ENCODE measurements at places on chromosomes 6 and 20. TPM values are rescaled to one million over a fixed set of nuclear protein-coding genes. Genes with fewer than 3 reads are reported as not detected.

Gene DAAM2
- total RNA-seq: not detected

Gene PROCR
- total RNA-seq: 0.50 TPM

Gene ARMH2
- total RNA-seq: 2.3 TPM

Gene RAB44
- total RNA-seq: 0.15 TPM

Gene MBOAT1
- total RNA-seq: 30.6 TPM

Gene HDGFL1
- total RNA-seq: not detected

Gene CRYBG1
- total RNA-seq: 41.1 TPM

Gene TMEM239
- not detected for total RNA-seq

Gene FLOT1
- 213 TPM for total RNA-seq

Gene SRSF3
- total RNA-seq: 441 TPM

Gene FAM209A
- 2.7 TPM for total RNA-seq

Gene BMP2
- total RNA-seq: not detected

Gene DNAH8
- total RNA-seq: 0.07 TPM

Gene BMP5
- not detected for total RNA-seq

Gene FAM217B
- total RNA-seq: 33.7 TPM

Gene OGFR
- total RNA-seq: 84.9 TPM

Gene TCF21
- not detected for total RNA-seq

Gene ULBP1
- total RNA-seq: 0.55 TPM

Gene USP49
- 6.3 TPM for total RNA-seq

Gene TSHZ2
- 9.2 TPM for total RNA-seq

Gene SSTR4
- total RNA-seq: not detected

Gene ANGPT4
- total RNA-seq: not detected

Gene HAO1
- total RNA-seq: not detected

Gene TBX18
- total RNA-seq: not detected

Gene PRDM13
- not detected for total RNA-seq

Gene CDC5L
- 24.4 TPM for total RNA-seq

Gene RAET1L
- not detected for total RNA-seq

Gene MYB
- 12.6 TPM for total RNA-seq

Gene FABP7
- total RNA-seq: not detected

Measured in activated CD4-positive, alpha-beta T cell treated with anti-CD3 and anti-CD28 coated beads, Interleukin-2, amount 10 ng/mL, durations not matched to agents 7 days and 5 days (primary cell).